ENCODE measurements at places on chromosomes 3 and 15.

DNA sequence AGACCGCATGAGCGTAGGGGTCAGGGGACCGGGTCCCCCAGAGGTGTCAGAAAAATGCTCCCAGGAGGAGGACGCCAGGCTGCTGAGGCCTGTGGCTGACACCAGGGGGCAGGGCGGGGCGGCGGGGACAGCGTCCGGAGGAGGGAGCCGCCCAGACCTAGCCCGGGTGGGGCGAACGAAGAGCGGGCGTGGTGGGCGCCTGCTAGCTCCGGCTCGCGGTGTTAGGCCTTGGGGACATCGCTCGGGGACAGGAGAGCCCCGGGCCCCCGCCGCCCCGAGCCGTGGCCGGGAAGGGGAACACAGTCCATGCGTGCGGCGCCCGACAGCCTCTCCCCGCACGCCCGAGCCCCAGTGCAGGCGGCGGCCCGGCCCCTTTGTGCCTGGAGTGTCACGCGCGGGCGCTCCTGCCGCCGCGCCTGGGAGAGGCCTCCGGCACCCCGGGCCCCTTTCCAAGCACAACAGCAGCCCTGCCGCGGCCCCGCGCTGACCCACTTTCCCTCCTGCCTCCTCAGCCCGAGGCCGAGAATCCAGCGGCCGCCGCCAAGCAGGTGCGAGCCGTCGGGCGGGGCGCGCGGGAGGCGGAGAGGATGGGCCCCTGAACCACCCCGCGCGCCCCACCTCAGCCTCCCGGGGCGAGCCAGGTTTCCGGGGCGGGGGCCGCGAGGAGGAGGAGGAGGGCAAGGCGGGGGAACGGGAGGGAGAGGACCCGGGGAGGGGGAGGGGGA lies 111.0 kb upstream of the KLF13 start:
- peak; percentile 92 for DNase-seq

GRCh38 chr3:172709774-172710663 lies 848 bp downstream of the NCEH1 start:
- DNase-seq, result no peak

GRCh38 chr15:58369261-58369701 lies 62.5 kb upstream of the LIPC start:
- no peak for DNase-seq

DNA sequence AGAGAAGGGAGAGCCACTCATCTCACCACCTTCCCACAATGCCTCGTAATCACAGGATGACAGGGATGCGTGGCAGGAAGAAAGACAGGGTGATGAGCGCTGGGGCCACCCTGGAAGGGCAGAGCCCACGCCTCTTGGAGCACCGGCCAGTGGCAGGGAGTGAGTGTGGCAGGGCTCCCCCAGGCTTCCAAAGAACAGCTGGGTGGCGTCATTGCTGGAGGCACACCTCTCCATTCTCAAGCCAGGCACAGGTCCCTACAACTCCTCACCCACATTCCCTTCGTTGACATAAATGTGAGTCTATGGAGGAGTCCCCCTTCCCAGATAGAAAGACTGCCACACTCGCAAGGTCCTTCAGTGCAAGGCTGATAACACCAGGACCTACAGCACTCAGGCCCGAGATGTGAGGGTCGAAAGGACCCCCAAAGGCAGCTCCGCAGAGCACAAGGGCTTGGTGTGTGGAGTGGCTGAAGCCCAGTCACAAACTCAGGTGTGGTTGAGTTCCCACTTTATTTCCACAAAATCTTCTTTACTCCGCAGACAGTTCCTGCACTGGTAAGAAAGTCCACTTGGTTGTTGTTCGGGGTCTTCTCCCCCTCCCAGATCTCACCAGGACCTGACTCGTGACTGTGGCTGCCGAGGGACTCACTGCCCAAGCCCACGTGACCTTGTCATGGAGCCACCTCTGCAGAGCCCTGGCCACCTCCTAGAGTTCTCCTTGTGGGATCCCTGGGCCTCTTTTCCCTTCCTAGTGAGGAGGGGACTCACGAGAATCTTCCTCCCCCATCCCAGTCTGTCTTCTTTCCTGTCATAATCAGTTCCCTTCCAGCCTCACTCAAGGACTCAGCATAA lies 22.4 kb upstream of the CORO2B start:
- DNase-seq, result no peak

DNA sequence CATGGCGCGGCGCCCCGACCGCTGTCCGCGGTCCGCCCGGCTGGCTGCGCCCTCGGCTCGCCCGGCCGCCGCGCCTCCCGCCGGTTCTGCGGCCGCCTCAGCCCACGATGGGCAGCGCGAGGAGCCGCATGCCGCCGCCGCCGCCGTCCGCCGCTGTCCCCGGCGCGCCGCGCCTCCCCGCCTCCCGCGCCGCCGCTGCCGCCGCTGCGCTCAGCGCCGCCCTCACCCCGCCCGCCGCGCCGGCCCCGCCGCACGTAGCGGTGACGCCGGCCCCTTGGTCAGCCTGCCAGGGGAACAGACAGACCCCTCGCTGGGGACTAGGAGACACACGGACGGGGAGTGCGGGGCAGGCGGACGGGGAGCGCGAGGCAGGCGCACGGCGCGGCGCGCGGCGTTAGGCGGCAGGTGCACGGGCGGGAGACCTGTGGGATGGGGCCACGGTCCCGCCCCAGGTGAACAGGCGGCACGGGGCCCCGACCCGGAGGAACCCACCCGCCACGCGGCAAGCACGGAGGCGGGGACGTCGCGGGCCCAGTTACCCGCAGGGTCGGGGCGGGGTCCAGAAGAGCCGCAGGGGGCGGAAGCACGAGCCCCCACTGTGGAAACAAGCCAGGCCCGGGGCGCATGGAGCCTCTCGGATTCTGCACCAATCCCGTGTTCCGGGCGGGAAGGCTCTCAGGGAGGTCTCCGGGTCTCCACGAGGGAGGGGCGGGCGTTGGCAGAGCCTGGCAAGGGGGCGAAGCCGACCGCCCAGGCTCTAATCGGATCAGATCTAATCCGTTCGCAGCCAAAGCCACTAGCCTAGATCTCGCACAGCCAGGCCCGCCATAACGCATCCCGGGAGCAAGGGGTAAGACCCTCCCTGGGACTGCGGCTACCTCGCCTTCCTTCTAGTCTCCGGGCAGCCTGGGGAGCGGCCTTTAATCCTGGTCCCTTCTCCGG lies at the start of gene CSPG5:
CSPG5 (minus strand) TSS at position 175 of the 942 bp plus-strand sequence; CDS start at position 3, 172 bp downstream.
- peak; percentile 64 for DNase-seq

GRCh38 chr3:51274052-51274451 lies 111.0 kb upstream of the MANF start:
- no peak for DNase-seq

GRCh38 chr3:29751647-29752314 lies 470.9 kb downstream of the RBMS3 start:
- no peak for DNase-seq

DNA sequence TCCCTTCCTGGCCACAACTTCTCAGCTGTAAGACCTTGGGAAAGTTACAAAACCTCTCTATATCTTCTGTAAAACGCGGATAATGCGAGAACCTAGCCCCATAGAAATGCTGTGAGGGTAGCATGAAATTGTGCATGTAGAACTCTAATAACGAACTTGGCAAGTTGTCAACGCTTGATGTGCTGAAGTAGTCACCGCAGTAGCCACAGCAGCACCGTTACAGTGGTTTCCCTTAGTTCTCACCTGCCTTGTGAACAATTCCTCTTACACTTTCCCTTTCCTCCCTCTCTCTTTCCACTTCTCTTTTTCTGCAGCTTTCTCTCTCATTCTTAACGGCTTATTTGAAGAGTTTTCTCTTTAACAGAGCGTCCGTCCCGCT lies 447 bp upstream of the SHQ1 start:
- no peak for DNase-seq

DNA sequence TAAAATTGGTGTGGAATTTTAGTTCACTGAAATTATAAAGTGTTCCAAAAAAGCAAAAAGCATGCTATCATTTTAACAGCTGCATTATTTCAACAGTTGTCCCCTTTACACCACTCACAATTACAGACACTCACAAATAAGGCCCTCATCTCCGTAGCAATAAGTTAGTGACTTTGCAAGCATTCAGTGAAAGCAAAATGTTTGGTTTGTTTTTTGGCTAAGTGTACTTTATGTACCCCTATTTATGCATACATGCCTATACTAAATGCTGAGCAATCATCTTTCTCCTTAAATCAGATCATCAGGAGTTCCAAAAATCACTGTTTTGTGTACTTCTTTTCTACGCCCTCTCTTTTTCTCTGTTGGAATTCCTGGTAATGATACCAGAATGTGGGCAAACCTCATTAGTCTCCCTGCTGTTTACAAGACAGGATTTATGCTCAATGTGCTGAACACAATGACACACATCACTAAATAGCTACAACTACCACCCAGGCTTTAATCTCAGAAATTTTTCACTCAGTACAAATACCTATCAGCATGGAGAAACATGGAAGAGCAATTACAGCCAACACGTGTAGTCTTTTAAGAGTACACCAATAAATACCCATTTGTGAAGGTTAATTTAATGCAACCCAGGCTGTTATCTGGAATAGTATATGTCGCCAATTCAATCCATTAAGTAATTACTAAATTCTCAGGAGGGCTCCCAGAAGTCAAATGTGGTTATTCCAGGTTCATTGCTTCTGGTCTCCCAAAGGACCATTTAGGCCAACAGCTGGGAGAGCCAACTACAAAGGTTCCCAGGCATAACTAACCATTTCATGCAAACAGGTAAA lies 12.0 kb downstream of the ALDH1A2 start:
- no peak for DNase-seq

DNA sequence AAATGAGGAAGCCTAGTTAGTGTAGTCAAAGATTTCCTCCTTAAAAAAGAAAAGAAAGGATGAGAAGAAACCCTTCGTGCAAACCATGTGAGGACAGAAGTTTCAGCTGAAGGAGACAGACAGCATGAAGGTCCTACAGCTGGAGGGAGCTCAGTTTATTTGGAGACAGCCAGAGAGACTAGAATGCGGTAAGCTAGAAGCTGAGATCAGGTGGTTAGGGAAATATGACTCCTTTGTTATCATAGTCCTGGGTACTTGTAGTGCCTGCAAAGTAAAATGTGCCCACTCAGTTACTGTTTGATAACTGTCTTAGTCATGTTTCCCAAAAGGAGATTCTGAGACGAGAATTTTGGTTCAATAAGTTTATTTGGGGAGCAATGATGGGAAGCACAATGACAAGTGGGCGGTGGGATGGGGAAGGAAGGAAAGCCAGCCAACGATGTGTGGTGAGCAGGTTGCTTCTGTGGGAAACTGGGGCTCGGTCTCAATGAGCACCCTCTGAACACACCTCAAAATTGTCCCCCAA lies 178.8 kb upstream of the SNTN start:
- DNase-seq, result no peak

DNA sequence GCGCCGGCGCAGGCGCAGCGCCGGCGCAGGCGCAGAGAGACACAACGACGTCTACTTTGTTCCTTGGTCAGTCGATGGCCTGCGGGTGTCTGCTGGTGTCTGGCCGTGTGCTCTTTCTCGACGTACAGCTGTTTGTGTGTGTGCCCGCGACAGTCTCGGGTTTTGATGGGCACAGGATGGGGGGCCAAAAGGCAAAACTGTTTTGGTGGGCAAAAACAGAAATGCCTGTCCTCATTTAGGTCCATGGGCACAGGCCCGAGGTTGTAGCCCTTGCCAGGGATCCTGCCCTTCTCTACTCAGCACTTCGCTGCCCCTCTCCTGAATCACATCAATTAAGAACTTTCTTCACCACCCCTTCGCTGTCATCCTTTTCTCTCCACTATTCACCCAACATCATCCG lies 184.8 kb upstream of the CHL1 start:
- DNase-seq, result no peak

- no peak for DNase-seq
These were observed 217.8 kb downstream of the CHST2 start for GRCh38 chr3:143337387-143337786.

DNA sequence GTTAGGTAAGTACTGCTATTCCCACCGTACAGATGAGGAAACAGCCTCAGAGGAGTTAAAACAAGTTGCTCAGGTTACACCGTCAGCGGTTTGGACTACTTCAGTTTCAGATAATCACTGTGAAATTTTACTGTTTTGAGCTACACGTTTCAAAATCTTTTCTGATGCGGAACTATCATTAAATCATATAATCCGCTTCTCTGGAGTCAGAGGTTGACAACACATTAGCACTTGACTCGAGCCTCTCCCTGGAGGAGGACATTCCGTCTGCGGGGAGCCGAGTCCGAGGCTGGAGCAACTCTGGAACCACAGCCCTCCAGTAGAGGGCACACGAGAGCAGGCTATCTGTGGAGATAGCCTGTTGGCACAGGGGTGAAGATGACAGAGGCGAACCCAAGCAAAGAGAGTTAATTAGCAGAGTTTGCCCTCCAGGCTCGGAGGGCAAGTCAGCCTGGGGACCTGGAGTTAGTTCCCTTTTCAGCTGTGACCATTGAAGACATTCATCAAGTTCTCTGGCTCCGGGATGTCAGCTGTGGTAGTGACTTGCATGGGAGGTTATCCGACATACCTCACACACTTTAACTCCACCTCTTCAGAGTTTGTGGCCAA lies 131.2 kb downstream of the IGF1R start:
- peak; percentile 60 for DNase-seq

DNA sequence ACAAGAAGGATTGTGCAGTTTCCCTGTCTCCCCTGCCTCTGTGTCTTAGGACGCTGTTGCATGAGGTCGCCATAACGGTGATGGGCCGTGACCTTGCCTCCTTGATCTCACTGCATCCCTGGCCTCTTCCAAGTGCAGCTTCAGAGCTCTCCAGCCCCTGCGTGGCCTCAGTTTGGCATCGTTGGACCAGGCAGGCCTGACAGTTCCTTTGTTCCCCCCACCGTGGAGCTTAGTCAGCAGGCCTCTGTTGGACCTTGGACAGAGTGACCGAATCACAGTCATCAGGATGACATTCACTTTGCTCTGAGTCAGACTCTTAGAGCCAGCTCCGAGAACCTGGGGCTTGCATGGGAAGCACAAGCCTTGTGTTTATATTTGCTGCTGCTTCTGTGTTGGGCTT lies 139.4 kb downstream of the OPA1 start:
- no peak for DNase-seq

GRCh38 chr3:176906046-176906905 lies 291.0 kb downstream of the TBL1XR1 start:
- DNase-seq, result no peak

GRCh38 chr3:138408751-138409570 lies 25.5 kb upstream of the ESYT3 start:
- DNase-seq, result no peak

- DNase-seq, result no peak
These were observed 377.0 kb downstream of the GAP43 start for GRCh38 chr3:116000311-116000710.

- DNase-seq, result no peak
These were observed 905 bp downstream of the HOMER2 start for GRCh38 chr15:82951472-82952157.

DNA sequence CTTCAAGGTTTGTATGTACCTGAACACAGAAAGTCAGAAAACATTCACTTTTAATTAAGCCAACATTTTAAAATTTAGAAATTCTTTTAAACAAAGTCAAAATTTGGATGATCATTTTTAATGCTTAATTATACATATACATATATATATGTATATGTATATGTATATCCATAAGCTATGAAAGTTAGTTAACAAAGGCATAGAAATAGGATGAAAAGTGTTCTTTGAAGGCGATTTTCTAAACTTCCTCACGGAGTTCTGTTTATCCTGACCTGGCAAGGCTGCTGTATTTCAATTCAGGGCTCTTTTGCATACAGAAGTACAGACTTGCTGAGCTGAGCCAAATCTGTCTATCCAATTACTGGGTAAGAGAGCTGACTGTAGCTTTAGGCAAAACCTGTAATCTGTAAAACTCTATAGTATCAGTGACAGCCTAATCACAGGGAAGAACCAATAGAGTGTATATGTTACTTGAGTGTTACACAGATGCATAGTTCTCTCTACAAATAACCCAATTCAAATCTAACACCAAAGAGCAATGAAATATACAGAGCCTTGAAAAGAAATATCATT lies 32.1 kb upstream of the THRB start:
- DNase-seq, result no peak

GRCh38 chr15:101293122-101293521 lies 1.9 kb downstream of the SNRPA1 start:
- no peak for DNase-seq
